ENCODE measurements at places on chromosomes 2 and 18.

DNA sequence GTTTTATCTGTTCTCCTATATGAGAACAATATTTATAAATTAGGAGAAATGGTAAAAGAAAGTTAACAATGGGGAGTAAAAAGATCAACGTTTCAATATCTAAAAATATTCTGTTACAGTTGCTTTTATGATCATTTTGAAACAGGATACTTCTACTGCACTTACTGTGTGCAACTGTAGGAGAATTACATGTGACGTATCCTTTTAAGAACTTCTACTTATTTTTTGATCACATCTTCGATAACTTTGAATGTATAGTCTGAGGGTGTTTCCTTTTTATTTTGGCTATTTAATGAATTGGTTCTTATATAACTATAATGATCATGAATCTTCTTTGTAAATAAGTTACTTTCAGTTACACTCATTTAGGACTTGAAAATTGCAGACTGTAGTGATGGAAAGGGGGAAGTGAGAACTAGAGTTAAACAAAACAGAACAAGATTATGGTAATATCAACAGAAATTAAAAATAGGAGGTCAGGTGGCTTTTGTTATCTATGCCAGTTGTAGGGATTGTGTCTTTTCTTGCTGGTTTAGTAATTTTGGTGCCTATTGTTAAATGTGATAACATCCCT is 109.9 kb downstream of the MSTN start:
- no peak for DNase-seq

DNA sequence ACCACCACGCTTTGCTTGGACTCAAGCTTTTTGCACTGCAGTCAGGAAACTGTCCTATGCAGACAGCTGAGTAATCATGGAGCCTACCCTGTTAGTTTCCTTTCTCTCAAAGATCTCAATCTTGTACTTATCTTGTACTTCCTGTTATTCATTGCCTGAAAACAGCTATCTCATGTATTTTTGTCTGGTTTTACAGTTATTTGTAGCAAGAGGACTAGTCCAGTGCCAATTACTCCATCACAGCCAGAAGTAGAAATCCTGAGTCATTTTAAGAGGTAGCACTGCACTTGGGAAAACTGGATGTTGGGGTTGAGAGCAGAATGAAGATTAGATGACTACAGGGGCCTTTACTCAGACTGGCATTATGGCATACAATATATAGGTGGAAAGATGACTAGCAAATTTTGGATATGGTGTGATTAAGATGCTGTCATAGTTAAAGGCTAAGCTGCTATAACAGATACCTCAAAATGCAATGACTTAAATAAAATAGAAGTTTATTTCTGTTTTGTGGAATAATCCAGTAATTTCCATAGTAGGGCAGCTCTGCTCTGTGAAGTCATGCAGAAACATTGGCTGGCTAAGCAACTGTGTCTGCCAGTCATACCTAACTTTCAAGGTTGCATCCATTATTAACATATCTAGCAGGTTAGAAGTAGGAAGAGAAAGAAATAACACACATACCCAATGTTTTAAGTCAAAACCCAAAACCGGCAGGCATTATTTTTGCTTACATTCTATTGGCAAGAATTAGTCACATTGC is 21.1 kb upstream of the CHMP3 start:
- DNase-seq: no peak

DNA sequence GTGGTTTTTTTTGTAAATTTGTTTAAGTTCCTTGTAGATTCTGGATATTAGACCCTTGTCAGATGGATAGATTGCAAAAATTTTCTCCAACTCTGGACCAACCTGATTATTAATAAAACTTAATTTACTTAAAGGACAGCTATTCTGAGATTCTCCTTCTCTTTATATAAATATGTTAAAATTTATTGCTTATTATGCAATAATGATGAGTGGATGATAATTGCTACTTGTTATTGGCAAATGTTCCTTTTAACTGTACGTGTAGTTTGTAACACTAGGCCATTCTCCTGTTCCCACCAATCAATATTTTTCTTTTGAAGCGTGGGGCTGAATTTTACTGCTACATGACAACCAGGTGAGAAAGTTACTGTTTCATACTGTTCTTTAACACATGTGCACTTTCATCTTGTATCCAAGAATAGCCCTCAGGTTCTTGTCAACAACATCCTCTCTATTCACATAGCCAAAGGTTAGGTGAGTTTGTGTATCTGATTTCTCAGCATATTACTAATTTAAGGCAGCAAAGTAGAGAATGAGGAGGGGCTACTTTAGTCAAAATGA is 16.6 kb upstream of the STK17B start:
- no peak for DNase-seq

DNA sequence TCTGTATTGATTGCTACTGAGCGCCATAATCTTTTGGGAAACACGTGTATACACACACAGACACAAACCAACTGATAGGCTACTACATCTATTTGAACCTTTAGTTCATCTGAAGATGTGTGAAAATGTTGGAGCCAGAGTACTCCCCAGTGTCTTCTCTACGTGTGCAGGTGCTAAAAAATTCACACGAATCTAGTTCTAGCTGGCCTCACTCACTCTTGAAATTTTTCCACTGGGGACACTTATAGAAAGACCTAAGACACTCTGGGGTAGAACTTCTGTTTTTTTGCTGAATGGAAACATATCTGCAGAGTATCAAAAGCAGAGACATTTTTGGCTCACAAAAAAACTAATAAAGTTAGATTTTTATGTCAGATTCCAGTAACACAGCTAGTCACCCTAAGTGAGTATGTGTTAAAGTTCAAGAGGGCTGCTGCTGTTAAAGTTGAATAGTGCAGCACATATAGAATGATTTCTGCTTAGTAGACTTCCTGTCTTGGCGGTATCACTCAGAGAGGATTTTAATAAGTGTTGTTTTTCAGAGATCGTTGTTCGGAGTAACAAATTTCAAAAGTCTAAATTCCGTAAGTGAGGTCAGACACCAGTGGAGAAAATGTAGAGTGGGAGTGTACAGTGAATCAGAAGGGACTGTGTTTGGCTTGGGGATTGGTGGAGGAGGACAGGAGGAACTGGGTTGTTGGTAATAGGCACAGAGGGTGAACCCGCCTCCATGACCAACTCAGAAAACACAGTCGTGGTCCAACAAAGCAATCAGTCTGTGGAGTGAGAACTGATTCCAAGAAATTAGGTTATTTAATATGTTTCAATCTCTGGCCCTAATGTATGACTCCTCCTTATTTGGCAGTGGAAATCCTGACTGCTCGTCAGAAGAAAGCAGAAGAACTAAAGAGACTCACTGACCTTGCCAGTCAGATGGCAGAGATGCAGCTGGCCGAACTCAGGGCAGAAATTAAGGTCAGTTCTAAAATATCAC is 43.1 kb downstream of the KCTD18 start:
- DNase-seq: no peak

DNA sequence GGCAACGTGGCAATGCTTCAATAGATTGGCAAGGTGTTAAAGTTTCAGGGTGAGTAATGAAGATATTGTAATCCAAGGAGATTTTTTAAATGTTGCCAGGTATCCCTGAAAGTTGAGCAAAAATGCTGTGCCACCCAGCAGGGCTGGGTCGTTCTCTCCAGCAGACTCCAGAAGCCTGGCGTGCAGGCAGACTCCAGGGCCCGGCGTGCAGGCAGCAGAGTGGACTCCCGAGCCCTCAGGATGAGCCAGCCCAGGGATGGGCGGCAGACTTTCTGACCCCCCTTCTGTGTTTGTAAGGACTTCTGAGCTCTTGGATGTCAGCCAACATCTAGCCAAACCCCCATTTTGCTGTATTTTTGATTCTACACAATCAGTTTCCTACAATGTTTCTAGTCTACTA is 289.1 kb downstream of the ZNF516 start:
- no peak for DNase-seq

DNA sequence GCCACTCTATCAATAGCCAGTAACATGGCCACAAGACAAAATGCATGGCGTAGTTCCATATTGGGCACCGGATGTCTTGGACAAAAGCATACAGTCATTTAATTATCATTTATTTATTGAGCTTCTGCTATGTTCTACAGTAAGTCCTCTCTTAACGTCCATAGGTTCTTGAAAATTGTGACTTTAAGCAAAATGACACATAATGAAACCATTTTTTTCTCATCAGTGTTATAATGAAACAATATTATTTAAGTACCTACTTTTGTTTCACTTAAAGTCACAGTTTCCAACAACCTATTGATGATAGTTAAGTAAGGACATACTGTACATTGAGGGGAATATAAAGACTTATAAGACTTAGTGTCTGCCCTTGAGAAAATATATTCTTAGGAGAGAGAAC is 84.9 kb downstream of the XRCC5 start:
- DNase-seq: no peak

DNA sequence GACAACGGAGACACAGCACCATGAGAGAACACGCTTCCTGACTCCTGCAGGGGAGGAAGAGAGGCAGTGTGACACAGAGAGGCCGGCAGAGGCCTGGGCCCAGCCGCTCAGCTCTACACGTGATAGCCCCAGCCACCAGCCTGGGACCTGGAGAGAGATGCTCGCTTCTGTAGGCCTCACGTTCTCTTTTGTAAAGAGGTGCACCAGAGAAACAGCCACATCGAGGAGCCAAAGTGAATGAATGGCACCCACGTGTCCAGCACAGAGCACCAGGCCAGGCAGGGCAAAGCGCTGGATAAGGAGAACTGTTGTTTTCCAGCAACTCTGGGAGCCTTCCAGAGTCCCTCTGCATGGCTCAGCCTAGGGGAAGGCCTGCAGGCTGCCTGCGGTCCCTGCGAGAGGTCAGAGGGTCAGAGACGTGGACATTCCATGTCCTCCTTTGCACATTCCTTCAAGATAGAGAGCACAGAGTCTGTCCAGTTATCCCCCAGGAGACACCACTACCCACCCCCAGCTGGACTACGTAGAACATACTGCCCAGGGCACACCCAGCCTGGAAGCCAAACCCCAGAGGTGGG is 14.2 kb downstream of the LIMS2 start:
- no peak for DNase-seq

DNA sequence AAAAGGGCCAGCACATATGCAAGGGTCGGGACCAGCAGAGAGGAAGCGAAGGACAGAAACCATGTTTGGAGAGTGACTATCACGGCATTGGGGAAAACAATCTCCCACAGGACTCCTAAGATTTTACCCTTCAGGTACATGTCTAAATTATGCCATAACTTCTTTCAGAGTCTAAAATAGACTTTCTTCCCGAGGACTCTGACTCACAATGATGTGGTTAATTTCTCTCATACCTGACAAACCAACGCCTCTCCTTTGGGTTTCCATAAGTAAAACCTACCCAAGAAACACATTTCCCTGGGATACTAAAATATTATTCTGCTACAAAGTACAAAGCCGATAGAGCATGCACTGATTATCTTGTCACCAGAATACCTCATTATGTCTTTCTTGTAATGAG is 127.8 kb upstream of the NETO1 start:
- no peak for DNase-seq

DNA sequence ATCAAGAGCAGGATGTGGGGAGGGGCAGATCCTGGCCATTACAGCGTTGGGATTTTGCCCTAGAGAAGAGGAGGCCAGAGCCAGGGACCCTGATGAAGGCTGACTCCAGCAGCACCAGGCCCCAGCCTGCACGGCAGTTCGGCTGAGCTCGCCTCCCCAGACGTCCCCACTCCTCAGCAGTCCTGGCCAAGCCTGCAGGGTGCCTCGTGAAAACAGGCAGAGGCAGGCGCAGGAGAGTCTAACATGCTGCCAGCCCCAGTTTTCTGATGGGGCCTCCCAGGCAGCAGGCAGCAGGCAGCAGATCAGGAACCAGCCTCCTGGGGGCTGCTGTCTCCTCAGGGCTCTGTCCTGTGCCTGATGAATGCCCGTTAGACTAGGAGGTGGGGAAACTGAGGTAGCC is 19.7 kb upstream of the GLI2 start:
- DNase-seq: no peak

DNA sequence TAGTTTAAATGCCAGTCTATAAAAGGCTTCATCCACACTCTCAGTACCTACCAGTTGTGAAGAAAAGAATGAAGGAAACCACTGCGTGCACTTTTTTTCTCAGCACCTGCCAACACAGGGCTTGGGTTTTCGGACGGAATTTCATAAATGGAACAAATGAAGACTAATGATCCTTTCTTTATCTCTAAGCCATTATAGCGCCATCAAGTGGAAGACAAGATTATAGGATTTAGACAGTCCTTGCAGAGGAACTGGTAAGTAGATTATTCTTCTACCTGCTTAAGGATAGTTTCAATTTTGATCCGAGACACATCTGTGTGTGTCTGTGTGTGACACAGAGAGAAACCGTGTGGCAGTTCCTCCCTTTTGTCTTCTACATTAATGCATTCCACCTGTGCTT is 245.6 kb downstream of the NRXN1 start:
- DNase-seq: no peak

DNA sequence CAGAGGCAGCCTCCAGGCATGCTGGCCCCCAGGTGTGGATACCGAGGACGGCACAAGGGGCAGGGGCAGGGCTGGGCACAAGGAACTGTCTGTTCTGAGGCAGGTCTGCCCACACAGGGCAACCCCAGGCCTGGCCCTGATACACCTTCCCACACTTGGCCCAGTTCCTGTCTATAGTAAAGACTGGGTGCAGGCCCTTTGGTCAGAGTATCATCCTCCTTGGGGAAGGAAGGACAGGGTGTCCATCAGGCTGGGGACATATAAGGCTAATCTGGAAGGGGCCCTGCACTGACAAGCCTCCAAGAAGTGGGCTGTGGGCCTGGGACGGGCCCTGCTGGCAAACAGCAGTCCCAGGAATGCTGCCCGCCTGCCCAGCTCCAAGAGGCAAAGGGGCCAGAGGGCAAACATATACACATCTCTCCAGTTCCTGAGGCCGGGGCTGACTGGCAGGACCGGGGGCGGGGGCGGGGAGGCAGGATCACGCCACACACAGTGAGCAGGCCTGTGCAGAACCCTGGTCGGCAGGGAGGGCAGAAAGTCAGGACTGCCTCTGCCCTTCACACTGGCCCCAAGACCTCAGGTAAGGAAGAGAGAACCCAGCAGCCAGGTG is 18.9 kb downstream of the SDC1 start:
- no peak for DNase-seq

- peak; percentile 63 for DNase-seq
Observed at GRCh38 chr2:205188239-205189138, 493.8 kb upstream of the NRP2 start.

DNA sequence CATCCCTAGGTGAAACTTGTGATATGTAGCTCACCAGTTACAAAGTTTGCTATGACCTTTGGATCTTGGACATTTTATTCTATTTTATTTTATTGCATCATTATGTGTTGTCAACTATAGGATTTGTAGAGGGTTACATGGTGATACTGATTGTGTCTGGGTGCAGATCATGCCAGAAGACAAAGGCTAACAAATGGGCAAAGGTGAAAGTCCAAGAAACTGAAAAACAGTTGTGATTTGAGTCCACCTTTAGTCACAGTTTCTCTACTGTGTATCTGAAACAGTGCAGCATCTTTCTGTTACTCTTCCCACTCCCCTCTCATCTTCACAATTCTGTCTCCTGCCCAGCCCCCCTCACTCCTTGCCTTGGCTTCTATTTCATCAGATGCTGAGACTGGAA is 111.9 kb upstream of the LYPD6 start:
- DNase-seq: no peak

DNA sequence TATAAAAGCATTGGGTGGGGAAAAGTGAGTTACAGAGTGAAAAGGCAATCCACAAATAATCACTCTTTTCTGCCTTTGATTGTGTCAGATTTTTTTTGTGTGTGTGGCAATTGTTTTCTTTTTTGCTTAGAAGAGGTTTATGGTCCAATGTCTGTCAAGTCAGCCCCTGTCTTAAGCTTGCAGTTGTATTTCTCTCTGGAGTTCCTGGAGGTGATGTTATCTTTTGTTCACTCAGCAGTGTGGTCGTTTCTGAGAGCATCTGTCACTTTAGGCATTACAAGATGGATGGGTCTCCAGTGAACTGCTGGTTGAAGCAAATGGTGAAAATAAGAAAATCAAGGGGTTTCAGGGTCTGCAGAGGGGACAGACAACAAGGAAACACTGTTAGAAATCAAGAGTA is 121.3 kb downstream of the GREB1L start:
- DNase-seq: no peak

Measured in spinal cord (tissue), 10 donors.